ENCODE measurements at places on chromosomes 7 and 10.

DNA sequence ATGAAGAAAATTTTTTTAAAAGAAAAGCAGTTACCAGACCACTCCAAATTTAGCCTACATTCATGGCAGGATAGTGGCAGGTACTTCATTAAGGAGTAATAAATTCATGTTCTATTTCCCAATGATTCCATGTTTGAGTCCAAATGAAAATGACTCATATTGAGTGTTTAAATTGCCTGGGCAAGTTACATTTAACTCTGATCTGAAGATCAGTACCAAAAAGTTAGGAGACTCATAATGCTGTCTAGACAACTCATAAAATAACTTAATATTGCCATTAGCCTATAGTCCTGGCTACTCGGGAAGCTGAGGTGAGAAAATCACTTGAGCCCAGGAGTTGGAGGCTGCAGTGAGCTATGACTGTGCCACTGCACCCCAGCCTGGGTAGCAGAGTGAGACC, 13.0 kb downstream of the BRAF start:
- DNase-seq: no peak

DNA sequence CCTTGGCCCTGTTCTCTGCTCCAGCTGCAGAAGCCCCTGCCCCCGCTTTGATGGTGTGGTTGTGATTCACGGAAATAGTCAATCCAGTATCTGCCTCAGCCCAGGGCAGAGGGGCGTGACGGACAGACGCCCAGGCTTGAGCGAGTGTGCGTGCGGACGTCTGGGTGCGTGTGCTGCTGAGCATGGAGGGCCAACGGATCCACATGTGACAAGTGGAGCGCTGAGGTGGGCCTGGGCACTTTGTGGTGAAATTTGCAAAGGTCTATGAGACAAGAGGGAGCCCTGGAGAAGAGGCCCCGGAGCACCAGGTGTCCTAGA, 94.4 kb downstream of the WDR37 start:
- no peak for DNase-seq

GRCh38 chr7:15853832-15854470, 167.5 kb upstream of the MEOX2 start:
- peak; percentile 30 for DNase-seq

DNA sequence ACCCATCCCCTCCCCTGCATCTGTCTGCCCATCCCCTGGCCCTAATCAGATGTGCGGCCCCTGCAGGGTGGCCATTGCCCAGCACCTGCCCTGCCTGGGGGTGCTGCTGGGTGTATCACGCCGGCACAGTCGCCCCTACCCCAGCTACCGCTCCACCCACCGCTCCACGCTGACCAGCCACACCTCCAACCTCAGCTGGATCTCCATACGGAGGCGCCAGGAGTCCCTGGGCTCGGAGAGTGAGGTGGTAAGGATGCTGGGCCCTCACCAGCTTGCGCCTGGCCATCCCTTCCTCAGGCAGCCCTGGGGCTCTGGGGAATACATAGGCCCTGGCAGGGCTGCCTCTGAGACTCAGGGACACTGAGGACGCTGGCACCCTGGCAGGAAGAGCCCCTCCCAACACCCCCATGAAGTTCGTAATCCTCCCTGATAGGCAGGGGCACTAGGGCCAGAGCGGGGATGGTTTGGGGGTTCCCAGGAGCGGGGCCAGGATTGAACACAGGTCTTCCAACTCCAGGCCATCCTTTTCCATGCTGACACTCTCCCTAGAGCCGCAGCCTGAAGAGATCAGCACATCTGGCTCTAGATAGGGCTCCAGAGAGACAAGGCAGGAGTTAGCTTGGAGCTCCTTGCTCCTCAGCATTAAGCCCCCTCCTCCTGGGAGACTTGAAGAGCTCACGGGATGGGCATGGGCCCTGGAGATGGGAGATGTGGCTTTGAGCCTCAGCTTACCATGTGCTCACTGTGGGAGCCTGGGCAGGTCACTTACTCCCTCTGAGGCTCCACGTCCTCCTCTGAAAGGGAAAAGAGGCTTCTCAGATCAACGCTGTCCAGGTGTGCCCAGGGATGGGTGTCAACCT, 5.9 kb upstream of the LDB3 start:
- no peak for DNase-seq

DNA sequence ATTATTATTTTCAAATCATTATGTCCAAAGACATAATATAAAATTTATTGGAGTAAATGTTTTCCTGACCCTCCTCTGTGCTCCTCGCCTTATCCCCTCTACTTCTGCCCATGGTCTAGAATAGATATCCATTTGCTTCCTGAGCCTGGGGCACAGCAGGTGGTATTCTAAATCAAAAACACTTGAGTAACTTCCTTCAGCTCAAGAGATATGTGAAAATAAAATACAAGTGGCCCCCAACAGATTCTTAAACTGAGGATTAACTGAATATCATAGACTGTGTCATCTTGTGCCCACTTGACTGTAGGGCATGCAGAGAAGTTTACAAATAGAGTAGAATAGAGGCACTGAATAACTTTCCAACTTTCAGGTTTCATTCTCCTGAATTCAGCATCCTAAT, 59.1 kb downstream of the HGF start:
- no peak for DNase-seq

GRCh38 chr7:114405427-114405826, 9.2 kb upstream of the FOXP2 start:
- DNase-seq: peak; percentile 23

- DNase-seq: peak; percentile 82
These were observed 193.8 kb upstream of the CCDC6 start for GRCh38 chr10:60099998-60100747.

- DNase-seq: no peak
These were observed 80.3 kb upstream of the FAM171A1 start for GRCh38 chr10:15451137-15452094.

- DNase-seq: no peak
These were observed 2.1 kb downstream of the SPRN start for GRCh38 chr10:133422223-133422806.

DNA sequence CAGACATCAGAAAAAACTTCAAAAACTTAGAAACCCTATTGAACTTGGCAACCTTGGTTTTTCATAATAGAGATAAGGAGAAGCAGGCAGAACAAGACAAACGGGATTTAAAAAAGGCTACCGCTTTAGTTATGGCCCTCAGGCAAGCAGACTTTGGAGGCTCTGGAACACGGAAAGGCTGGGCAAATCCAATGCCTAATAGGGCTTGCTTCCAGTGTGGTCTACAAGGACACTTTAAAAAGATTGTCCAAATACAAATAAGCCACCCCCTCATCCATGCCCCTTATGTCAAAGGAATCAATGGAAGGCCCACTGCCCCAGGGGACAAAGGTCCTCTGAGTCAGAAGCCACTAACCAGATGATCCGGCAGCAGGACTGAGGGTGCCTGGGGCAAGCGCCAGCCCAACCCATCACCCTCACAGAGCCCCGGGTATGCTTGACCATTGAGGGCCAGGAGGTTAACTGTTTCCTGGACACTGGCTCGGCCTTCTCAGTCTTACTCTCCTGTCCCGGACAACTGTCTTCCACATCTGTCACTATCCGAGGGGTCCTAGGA, 115.3 kb downstream of the NRCAM start:
- DNase-seq: no peak

DNA sequence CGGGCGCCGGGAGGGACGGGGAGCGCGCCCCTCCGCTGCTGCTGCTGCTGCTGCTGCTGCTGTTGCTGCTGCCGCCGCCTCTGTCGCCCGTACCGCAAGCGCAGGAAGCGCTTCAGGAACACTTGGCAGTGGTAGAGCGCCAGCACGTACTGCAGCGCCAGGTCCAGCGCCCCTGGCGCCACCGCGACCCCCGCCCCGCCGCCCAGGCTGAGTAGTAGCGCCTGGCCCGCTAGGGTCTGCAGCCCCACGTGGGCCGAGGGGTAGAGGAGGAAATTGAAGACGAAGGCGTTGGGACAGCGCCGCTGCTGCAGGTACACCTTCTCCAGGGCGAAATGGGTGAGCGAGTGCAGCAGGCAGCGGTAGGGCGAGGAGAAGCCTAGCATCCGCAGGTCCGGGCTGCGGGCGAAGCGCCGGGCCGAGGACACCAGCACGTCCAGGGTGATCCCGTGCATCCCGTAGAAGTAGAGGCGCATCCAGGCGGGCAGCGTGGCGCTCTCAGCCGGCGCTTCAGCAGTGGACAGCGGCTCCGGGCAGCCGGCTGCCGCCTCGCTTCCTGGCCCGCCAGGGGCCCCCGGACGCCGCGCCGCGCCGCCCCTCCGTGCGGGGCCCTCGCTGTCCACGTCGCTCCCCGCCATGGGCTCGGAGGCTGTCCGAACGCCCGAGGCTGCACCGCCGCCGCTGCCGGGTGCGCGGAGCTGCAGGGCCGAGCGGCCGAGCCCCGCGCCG, at the start of gene TMEM229A:
Gene TMEM229A (minus strand): TSS at position 699 of the 726 bp plus-strand sequence. CDS start 64 bp downstream, at position 635.
- DNase-seq: peak; percentile 52

DNA sequence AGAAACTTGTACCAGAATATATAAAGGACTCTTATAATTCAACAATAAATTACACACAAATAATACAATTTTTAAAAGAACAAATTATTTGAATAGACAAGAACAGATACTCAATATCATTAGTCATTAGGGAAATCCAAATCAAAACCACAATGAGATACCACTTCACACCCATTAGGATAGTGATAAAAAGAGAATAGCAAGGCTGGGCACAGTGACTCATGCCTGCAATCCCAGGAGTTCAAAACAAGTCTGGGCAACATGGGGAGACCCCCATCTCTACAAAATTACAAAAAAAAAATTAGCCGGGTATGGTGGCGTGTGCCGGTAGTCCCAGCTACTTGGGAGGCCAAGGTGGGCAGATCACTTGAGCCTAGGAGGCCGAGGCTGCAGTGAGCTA, 52.2 kb upstream of the KCNIP2 start:
- DNase-seq: no peak

DNA sequence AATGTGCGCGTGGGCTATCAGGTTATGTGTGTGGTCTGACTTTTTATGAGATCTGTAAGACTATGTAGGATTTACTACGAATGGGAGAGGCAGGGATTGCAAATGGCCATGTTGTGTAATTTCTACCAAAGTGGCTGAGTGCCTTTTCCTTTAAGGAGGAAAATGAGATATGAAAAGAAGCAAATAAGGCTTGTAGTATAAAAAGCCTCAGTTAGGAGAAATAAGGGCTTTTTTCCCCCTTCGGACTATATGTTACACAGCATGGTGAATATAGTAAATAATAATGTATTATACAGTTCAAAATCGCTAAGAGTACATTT, 447 bp upstream of the GPAM start:
- DNase-seq: no peak

DNA sequence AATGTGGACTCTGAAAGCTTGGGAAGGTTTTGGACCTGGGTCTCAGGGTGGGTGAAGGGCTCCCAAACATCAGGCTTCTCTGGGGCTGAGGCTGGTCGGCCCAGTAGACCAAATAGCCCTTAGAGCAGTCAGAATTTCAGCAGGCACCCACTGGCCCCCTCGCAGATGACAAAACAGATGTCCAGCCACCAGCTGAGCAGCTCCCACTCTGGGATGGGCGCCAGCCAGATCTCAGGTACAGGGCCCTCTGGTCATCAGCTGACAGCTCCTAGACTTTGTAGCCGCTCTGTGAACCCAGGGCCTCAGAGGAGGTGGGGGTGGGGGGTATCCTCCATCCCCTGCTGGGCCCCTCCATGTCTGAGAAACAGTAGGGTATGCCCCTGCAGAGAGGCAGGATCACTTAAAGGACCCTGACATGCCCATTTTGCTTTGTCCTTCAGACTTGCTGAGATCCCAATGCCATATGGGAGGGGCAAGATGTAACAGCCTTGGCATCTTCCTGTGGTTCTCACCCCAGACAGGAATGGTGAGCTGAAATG, 26.5 kb downstream of the HSPA12A start:
- DNase-seq: no peak

Data from adipocyte (in vitro differentiated cells).